GM23338 (cell line): ENCODE measurements at places on chromosomes 1 and 21. TPM values are rescaled to one million over a fixed set of nuclear protein-coding genes. Genes with fewer than 3 reads are reported as not detected.

Gene SLFNL1
- polyA plus RNA-seq = 0.19 and 0.29 TPM in 2 replicates

Gene LDLRAD1
- polyA plus RNA-seq = not detected in 2 replicates

Gene FAM151A
- polyA plus RNA-seq = not detected in 2 replicates

Gene SFN
- polyA plus RNA-seq = 1.8 and 3.6 TPM in 2 replicates

Gene USP24
- polyA plus RNA-seq = 11.9 and 12.1 TPM in 2 replicates

Gene ARHGEF2
- polyA plus RNA-seq = 21.2 and 23.0 TPM in 2 replicates

Gene GJA9
- polyA plus RNA-seq = 0.21 TPM in 1 of 2 replicates, not detected in the other

Gene CASZ1
- 6.2 and 8.7 TPM in 2 replicates for polyA plus RNA-seq

Gene C1orf141
- not detected in 2 replicates for polyA plus RNA-seq

Gene PDZK1IP1
- polyA plus RNA-seq = not detected in 2 replicates

Gene VANGL2
- polyA plus RNA-seq = 16.8 and 17.7 TPM in 2 replicates

Gene IFFO2
- 0.71 and 1.5 TPM in 2 replicates for polyA plus RNA-seq

Gene HENMT1
- 4.2 and 4.7 TPM in 2 replicates for polyA plus RNA-seq
